Prostate gland (tissue), 2 donors: ENCODE measurements at places on chromosomes 12 and 14. TPM values are rescaled to one million over a fixed set of nuclear protein-coding genes. Genes with fewer than 3 reads are reported as not detected.

GRCh38 chr12:112115259-112116045, 6.9 kb upstream of the NAA25 start:
- DNase-seq = no peak

DNA sequence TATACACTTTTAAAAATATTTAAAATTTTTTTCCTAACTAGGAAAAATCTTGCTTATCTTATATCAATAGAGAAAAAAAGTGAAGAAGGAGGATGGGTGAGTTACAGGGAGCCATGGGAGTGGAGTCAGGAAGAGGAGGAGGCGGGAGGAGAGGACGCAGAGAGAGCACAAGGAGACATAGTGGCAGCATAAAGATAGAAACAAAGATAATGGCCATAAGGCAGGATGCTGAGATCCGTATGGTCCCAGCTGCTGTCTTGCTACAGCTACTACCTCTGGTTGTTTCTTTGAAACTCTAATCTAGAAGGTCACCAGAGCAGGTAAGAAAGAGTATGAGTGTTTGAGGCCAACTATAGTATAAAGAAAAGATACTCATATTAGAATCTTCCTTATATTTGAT, 2.6 kb upstream of the SOX5 start:
- no peak for DNase-seq

DNA sequence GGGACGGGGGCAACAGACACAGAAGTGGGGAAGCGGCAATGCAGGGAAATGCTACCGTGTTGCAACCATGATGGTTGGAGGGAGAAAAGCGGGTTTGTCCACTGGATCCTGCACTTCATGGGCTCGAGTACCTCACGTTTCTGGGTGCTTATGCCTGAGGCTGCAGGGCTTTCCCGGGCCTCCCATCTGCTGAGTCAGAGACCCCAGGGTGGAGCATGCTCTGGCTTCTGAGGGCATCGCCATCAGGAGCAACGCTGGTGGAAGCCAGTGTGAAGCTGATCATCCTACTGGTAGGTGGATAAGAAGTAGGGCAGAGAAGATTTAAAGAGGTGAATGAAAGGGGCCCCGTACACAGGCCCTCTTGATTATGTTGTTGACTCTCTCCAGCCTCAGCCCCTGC, 5.0 kb upstream of the ADGRD1 start:
- no peak for DNase-seq

DNA sequence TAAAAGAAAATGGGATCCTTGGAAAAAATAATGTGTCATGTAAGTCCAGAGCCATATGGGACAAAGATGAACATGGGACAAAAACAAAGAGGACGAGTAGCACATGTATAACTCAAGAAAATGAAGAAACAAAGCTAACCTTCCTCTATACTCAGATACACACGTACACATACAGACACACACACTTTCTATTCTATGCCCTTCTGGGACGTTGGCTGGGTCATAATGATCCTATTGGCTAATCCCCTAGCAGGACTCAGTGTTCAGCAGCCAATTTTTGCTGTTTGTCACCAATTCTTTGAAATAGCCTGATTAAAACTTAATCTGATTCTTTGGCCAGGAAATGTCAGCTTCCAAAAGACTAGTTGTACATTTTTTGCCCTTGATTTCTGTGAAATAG, 189.4 kb upstream of the FOXG1 start:
- DNase-seq = no peak

DNA sequence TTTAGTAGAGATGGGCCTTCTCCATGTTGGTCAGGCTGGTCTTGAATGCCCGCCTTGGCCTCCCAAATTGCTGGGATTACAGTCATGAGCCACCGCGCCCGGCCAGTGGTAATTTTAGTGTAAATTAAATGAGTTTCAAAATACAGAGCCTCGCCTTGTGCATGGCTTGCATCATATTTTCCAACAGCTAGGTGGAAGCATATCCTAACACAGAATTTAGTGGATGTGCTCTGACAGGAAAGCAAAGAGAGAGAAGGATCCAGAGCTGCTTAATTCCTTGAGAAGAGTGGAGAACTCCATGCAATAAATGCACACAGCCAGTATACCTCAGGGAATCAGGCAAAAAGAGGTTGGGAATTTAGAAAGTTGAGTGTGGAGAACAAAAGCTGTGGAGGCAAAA, 2.5 kb downstream of the OR6C2 start:
- DNase-seq = no peak

DNA sequence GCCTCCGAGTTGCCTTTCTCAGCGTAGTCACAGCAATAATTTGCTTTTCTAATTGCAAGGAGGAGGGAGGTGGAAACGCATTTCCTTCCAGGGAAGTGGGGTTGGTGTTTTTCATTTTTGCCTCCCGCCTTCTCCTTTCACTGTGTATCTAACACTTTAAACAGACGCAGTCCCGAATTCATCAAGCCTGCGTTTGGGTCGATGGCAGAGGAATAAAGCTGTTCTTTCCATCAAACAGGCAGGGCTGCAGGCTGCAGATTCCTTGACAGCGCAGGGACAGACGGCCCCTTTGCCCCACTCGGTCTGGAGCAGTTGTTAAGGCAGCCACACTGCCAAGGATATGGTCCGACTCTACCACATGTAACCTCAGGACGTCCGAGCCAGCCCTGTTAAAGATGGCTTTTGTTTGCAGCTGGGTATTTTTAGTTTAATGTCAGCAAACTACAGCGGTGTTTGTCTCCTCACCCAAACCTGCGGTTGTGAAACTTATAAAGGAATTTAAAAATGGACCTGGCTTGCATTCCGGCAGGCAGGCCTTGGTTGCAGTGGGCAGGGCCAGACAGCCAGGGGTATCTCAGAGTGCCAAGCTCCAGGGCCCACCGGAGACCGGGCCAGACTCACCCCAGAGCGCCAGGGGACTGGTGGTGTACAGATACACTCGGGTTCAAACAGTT, 2.1 kb downstream of the CHST11 start:
- no peak for DNase-seq

GRCh38 chr14:99034711-99035171, 237.3 kb downstream of the BCL11B start:
- no peak for DNase-seq

DNA sequence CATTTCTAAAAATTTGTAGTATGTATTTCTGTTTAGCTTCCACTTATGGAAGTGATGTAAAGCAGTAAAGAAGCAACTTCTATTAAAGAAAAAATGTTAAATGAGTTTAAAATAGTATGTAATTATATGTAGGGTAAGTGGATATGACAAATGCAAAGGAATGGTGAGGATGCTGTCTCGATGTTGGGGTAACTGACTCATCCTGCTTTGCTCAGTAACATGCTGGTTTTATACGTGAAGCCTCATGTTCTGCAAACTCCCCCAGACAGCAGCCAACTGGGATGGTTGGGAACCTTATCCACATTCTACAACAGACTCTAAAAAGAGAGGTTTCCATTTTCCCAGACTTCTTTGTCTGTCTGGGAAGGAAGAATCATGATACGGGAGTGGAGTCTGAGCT, 1006.4 kb upstream of the TMEM132C start:
- DNase-seq = no peak

DNA sequence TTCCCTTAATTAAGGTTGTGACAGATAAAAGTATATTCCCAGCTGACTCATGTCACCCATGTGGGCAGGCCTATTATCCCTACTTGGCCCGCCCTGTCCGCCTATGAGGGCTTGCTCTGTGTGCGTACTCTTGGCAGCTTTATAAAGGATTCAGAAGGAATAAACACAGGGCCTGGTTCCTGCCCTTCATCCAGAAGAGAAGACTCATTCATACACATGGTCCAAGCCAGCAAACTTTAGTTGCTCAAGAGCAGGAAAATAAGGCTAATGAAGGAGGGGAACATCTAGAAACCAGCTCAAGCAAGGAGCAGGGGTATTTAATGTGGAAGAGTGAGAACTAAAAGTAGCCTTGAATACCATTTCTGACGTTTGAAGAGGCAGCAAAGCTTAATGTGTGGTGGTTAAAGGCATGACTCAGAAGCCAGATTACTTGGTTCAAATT, 141.9 kb downstream of the CRADD start:
- DNase-seq = peak; percentile 73

DNA sequence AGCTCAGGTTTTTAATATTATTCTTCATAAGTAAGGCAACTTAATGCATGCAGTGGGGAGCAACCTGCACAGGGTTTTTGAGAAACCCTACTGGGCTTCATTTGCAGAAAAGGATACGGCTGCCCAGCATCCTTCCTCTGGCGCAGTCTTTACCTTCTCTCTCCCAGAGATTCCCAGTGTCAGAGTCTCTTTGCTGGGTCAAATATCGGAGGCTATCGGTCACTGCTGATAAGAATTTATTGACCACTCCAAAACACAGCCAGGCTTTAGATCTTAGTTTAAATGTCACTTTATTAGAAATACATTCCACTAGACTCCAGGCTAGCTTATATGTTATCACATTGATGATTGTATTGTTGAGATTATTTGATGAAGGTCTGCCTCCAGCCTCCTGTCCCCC, 147.2 kb upstream of the CPSF6 start:
- DNase-seq = no peak

- DNase-seq = no peak
Measured at GRCh38 chr12:90045559-90045958, 336.9 kb upstream of the ATP2B1 start.

- DNase-seq = peak; percentile 33
Measured at GRCh38 chr12:51269174-51270066, 795 bp downstream of the SMAGP start.

- DNase-seq = no peak
Measured at GRCh38 chr12:1330477-1330827, 263.9 kb downstream of the FBXL14 start.

GRCh38 chr12:75488553-75488952, 8.0 kb downstream of the GLIPR1 start:
- DNase-seq = no peak

DNA sequence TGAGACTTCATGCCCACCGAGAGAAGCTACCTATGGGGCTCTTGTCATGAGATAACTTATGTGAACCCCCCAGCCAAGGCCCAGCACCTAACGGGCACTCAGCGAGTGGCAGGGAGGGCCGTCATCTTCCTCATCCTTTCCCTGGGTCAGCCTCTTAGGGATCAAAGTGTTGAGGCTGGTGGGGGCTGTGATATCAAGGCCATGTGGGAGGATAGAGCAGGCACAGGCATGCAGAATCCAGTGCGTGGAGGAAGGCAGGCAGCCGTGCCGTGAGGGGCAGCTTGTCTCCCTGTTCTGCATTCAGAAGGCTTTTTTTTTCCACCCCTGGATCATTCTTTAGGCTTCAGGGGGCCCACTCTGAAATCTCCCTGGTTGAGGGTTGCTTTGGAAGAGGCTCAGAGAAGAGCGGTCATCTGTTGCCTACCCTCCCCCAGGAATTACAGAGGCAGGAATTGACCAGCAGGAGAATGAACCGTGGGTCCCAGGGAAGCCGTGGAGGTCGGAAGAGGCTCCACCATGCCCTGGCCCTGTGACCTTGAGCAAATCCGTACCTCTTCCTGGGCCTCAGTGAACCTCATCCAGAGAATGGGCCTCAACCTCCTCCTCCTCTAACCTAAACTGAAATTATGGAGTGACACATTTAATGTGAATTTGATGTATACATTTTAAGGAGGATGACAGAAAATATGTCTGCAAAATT, 62.8 kb downstream of the BEGAIN start:
- no peak for DNase-seq

- no peak for DNase-seq
Measured at GRCh38 chr12:53502331-53502730, 1.2 kb downstream of the TARBP2 start.

DNA sequence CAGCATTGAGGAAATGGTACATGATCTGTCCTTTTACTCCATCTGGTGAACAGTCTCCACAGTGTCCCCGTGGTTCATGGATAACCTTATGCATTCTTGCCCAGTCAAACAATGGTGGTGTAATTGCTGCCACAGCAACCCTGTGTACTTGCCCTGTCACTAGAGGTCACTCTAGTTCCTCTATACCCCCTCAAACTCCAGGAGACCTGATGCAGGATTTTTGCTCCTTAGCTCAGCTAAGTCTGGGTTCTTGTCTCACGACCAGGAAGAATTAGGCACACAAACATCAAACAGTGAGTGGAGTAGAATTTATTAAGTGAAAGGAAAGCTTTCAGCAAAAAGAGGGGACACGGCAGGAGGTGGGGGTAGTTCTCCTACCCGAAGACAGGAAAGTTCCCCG, 24.7 kb upstream of the EEA1 start:
- DNase-seq = no peak

DNA sequence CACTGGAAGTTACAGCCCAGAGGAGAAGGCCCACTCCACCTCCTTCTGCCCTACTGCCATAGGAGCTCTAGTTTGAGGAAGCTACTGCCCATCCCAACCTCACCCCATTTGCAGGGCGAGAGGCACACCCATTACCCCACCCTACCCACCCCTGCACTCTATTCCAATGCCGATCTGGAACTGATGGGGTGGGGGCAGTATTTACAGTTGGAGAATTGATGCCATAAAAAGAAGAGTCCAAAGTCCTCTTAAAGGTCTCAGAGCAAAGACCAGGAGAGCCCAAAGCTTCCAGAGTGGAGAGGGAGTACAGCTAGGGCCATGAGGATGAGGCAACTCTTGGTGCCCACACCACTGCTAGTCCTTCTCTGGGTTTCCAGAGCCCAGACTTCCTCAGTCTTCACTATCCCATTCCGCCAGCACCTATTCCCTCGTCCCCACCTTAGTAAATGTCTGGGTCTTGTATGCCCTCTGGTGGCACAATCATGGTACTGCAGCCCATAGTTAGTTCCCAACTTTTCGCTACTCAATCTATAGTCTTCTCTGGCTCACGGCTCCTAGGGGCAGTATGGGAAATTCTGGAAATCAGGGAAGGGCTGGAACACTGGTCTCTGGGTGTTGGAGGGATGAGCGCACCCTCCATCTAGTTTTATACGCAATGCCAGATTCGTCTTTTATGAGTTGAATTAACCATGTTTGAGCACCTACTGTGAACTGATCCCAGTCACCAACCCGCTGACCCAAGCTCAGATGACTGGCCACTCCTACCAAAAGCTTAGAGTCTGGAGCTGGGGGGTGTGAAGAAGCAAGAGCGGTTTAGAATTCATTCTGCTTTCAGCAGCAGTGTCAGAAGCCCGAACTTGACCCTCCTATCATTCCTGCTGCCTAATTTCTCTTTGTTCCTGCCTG, 6.9 kb upstream of the ADCY6 start:
- DNase-seq = peak; percentile 75

DNA sequence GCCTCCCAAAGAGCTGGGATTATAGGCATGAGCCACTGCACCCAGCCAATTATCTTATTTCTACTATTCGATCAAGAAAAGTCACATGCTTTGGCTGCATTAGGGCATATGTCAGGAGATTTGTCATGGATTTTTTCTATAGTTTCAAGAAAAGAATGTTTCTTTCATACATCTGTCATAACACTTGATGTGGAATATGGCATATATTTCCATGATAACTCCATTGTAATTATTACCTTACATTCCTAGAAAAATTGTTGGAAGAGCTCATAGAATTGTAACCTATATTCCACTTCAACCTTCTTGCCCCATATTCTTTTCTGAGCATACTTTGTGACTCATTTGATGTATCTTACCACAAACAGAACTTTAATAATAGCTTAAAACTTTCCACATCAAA, 740.9 kb upstream of the FLRT2 start:
- no peak for DNase-seq

RNASE1 gene
- 3,158 TPM for total RNA-seq

ABCC9 gene
- 6.1 TPM for total RNA-seq

POU6F1 gene
- 17.2 TPM for total RNA-seq

ALG10 gene
- 19.9 TPM for total RNA-seq

IL26 gene
- total RNA-seq = not detected

P2RX2 gene
- 8.2 TPM for total RNA-seq

MCRS1 gene
- 54.1 TPM for total RNA-seq

GPR162 gene
- 4.3 TPM for total RNA-seq

RNASE7 gene
- total RNA-seq = 0.74 TPM

ARMH4 gene
- total RNA-seq = 45.1 TPM

GPR33 gene
- not detected for total RNA-seq

CATSPERB gene
- 1.2 TPM for total RNA-seq
